ENCODE measurements at places on chromosomes 11 and 22.

DNA sequence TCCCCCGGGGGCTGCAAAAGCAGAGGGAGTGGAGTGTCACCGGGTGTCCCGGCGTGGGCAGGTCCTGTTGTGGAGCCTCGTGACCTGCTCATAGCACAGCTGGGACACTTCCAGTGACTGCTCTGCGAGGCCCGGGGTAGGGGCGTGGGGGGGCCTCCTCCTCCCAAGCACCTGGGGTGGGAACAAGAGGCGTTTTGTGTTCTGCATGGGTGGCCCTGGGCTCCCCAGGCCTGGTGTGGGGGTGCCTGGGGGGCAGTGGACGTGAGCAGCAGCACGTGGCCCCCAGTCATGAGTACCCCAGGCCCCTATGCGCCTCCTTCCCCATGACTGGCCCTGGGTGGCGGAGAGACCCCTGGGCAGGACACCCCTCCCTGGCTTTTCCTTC lies 104.7 kb downstream of the KCNQ1 start:
- DNase-seq = no peak

GRCh38 chr11:115548878-115549528 lies 44.8 kb upstream of the CADM1 start:
- no peak for DNase-seq

GRCh38 chr11:85269109-85269508 lies 358.0 kb downstream of the DLG2 start:
- DNase-seq = no peak

DNA sequence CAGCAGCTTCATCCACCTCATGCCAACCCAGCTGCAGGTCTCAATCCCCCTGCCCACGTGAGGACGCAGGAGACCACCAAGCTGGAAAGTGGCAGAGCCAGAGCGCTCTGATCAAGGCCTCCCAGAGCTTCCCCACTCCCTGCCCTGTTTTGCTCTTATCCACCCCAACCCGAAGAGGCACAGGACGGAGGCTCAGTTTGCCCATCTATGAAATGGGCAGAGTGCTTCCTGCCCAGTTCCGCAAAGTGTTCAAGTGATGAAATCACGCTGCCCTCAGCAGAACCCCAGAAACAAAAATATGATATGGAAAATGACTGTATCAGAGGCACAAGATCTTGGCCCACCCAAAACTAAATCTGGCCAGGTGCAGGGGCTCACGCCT lies 7.9 kb downstream of the LGALS2 start:
- DNase-seq = no peak

GRCh38 chr22:49871482-49871881 lies 17.8 kb downstream of the ZBED4 start:
- no peak for DNase-seq

- DNase-seq = no peak
Observed at GRCh38 chr11:63603180-63603518, 11.1 kb downstream of the PLAAT3 start.

- DNase-seq = no peak
Observed at GRCh38 chr11:116387641-116388040, 385.1 kb downstream of the BUD13 start.

DNA sequence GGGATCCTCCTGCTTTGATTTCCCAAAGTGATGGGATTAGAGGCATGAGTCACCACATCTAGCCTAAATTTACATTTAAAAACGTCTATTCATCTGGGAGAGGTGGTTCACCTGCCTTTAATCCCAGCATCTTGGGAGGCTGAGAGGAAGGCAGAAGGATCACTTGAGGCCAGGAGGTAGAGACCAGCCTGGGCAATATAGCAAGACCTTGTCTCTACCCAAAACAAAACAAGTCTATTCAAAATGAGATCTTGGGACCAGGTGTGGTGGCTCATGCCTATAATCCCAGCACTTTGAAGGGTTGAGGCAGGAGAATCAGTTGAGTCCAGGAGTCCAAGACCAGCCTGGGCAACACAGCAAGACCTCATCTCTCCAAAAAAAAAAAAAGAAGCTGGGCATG lies 4.9 kb upstream of the UBASH3B start:
- DNase-seq = no peak

GRCh38 chr22:40385036-40385782 lies 14.8 kb downstream of the SGSM3 start:
- no peak for DNase-seq

DNA sequence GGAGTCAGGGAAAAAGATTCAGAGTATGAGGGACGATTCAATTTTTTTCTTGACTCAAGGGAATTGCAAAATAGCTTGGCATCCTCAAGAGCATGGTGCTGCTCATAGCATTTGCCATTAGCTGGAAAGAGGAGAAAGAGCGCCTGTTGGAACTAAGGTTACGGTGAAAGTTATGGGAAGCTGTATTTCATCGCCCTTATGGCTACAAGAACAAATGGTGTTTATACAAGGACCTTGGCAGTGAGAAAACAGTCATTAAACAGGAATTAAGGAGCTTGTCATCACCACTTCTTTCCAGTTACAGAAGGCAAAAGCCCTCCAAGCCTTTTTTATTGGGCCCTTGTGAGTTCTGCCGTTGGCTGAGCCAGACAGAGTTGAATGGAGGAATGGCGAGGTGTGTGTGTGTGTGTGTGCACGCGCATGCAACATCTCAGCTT lies 74.2 kb downstream of the ALX4 start:
- no peak for DNase-seq

GRCh38 chr11:70440206-70440605 lies 41.9 kb downstream of the CTTN start:
- no peak for DNase-seq

DNA sequence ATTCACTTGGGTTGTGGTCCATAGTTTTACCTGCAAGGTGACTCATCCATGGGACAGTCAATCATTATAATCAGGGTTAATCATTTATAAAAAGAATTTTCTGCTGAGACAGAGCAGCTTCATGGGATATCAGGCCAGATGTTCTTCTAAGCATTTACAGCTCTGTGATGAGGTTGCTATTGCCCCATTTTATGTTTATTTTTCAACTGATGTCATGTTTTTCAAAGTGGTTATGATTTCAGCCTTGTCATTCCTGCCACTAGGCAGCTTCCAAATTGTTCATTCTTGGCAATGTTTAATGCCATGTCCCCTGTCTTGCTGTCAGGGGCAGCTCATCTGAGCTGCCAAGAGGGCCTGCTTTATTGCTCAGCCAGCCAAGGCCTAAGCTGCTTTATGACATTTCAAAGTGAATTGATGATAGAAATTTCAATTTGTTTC lies 35.9 kb upstream of the ZBED5 start:
- DNase-seq = no peak

DNA sequence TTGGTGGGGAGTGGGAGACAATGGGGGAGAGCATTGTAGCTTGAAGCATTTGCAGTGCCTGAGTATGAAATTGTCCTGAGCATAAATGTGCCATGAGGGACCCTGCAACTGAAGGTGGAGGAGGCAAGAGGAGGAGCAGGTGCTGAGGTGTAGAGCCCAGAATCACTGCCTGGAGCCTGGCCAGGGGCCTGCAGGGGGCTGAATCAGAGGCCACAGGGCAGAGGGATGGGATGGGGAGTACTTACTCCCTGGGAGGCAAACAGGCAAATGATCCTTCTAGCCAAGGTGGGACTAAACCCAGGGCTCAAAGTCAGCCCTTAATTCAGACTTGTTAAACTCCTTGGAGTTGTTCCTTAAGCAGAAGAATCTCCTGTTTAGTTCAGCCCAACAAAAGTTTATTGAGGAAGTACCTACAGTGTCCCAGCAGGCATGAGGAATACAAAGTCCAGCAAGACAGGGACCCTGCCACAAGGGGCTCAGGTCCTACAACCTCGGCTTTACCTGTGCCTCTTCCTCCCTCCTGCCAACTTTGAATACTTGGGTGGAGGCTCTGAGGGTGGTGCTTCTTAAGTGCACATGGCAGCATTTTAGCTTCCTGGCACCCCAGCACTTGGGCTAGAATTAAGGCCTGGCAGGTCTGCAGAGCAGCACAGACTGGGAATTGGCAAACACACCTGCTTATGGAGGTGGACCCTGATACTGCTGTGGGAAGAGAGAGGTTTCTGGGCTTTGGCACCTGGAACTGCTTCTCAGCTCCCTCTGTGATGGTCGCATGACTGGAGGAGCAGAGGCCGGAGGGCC lies 20.0 kb downstream of the MICAL2 start:
- DNase-seq = no peak

DNA sequence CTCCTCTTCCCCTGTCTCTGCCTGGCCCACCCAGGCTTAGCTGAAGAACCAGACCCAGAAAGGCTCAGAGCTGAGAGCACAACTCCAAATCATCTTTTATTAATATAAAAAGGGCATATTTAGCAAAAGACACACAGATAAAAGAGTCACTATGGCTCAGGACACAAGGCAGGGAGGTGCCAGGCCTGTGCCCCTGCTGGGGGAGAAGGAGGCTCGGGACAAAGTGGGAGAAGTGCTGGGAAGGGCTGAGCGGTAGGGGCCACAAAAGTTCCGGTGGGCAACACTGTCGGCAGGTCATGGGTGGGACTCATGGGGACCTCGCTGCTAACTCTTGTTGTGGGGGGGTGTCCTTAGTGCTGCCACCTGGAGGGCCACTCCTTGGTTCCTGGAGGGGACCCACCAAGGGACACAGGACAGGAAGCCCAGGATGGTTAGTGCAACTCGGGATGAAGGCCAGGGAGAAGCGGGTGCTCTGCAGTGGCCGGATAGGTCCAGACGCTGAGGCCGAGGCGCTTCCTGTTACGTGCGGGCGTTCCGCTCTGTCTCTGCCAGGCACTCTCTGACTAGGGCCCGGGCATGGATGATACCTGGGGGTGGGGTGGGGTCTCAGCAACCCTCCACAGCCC lies 1.4 kb upstream of the PITPNM1 start:
- DNase-seq = no peak

DNA sequence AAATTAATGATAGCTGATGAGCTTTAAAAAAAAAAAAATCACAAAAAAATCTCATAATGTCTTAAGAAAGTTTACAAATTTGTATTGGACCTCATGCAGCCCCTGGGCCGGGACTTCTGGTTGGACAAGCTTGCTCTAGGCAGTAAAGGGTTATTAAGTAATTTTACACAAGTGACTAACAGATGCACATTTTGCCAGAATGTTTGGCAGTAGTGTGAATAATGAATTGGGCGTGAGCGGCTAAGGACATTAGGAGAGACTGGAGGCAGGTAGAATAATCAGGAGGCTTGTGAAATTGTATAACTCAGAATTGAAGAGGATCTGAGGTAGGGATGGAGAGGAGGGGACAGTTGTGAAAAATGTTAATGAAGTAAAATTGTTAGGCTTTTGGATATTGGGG lies 77.4 kb downstream of the HIPK3 start:
- DNase-seq = no peak

DNA sequence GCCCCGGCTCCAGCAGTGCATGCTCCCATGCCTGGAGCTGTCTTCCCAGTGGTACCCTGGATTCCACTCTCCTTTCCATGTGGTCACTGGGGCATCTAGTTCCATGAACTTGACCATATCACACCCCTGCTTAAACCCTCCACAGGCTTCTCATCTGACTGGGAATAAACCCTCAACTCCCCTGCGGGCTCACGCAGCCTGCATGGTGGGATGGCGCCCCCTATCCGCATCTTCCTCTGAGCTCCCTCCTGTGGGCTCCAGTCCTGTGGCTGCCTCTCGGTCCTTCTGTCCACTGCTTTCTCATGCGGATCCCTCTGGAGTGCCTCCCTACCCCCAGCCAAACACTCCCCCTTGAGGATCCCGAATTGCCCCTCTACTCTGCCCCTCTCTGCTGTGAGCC lies 41.4 kb upstream of the TTLL12 start:
- no peak for DNase-seq
